ENCODE measurements at places on chromosomes 11 and 22.

GRCh38 chr11:27532652-27533325 is 26.2 kb upstream of the LIN7C start:
- DNase-seq, result no peak

GRCh38 chr11:18367431-18367830 is 26.9 kb upstream of the LDHA start:
- DNase-seq, result no peak

GRCh38 chr11:37571246-37571645 is 973.2 kb upstream of the RAG2 start:
- no peak for DNase-seq

DNA sequence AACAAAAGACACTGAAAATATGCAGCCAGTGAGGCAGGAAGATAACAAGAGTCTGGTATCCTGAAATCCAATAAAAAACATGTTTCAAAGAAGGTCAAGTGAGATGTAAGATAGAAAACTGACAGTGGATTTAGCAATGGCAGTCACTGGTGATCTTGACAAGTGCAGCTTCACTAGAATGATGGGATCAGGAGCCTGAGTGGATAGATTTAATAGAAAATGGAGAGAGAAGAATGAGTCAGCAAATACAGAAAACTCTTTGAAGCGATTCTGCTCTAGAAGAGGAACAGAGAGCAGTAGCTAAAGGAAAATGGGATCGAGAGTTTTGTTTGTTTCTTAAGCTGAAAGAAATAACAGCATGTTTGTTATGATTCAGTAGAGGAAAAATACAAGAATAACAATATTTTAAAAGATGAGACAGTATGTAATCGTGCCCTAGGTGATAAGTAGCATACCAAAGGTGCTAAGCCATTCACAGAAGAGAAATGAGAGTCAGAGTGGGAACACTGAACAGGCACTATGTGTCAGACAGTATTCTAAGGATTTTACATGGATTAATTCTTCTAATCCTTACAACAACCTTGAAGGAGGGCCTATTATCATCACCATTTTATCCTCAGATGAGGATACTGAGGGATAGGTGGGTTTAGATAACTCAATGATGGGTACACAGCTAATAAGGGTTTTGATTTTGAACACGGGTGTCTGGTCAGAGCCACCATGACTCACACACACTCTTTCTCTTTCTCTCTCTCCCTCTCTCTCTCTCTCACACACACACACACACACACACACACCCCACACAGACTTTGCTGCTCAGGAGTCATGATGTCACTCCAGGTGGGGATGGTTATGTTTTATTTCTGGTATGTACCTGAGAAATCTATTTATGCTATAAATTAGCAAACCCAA is 36.3 kb downstream of the MRE11 start:
- DNase-seq, result no peak
